Aorta (tissue), 5 donors: ENCODE measurements at places on chromosomes 6 and 20. TPM values are rescaled to one million over a fixed set of nuclear protein-coding genes. Genes with fewer than 3 reads are reported as not detected.

- no peak for DNase-seq
- H3K4me3 ChIP-seq, result no peak overlapping the region
- H3K4me1 ChIP-seq, result no peaks in the 10 kb centered on the region
- H3K36me3 ChIP-seq, result peaks cover 2% of the 10 kb centered on the region
- H3K27ac ChIP-seq, result no peak overlapping the region
Observed at GRCh38 chr6:27441001-27441400, 31.9 kb downstream of the ZNF184 start.

DNA sequence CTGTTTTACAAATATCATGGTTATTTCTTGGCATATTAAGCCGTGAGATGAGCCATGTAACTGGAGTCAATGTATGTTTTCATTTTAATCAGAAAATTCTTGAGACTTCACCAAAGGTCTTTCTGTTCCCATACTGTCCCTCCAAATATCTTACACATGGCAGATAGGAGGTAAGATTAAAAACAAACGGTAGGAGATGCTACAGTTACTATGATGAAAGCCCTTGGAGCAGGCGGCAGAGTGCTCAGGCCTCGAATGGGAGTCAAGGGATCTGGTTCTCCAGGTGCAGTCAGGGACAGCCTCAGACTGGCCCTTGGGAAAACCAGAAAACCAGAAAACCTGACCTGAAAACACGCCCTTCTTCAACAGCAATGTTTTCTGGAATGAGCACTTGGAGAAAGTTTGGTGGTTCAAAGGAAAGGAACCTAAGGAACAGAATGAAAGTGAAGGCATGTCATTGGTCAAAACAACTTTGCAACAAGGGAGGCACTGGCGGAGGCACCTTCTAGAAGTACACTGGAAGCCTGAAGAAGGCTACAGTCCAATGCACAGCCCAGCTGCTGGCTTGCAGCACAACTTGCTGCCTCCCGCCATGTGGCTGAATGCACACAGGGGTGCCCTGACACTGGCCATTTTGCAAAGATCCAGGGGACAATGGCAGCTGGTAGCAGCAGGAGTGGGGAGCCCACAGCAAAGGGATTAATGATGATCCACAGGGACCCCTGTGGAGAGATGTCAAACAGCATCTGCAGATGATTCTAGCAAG is 17.4 kb upstream of the FOXO3 start:
- no peaks in the 10 kb centered on the region for H3K36me3 ChIP-seq
- no peaks in the 10 kb centered on the region for H3K4me1 ChIP-seq
- no peak for DNase-seq
- no peak overlapping the region for H3K27ac ChIP-seq
- no peaks in the 10 kb centered on the region for H3K27me3 ChIP-seq
- no peak overlapping the region for H3K4me3 ChIP-seq

The ZSCAN16 gene
- 4.5 TPM for polyA plus RNA-seq

GRCh38 chr6:12717356-12717755 is 789 bp downstream of the PHACTR1 start:
- H3K4me3 ChIP-seq, result no peak overlapping the region
- no peaks in the 10 kb centered on the region for H3K36me3 ChIP-seq
- no peaks in the 10 kb centered on the region for H3K4me1 ChIP-seq
- no peaks in the 10 kb centered on the region for H3K27me3 ChIP-seq

GRCh38 chr6:97497713-97498331 is 214.8 kb upstream of the MMS22L start:
- no peaks in the 10 kb centered on the region for H3K27me3 ChIP-seq
- no peak overlapping the region for H3K27ac ChIP-seq
- H3K4me1 ChIP-seq, result no peaks in the 10 kb centered on the region
- no peaks in the 10 kb centered on the region for H3K36me3 ChIP-seq
- H3K4me3 ChIP-seq, result no peak overlapping the region

GRCh38 chr6:128097009-128097408 is 196.2 kb upstream of the THEMIS start:
- no peak overlapping the region for H3K4me3 ChIP-seq
- H3K4me1 ChIP-seq, result no peaks in the 10 kb centered on the region
- no peak overlapping the region for H3K27ac ChIP-seq
- no peak for DNase-seq
- no peaks in the 10 kb centered on the region for H3K36me3 ChIP-seq
